ENCODE measurements at places on chromosomes 11 and 22.

DNA sequence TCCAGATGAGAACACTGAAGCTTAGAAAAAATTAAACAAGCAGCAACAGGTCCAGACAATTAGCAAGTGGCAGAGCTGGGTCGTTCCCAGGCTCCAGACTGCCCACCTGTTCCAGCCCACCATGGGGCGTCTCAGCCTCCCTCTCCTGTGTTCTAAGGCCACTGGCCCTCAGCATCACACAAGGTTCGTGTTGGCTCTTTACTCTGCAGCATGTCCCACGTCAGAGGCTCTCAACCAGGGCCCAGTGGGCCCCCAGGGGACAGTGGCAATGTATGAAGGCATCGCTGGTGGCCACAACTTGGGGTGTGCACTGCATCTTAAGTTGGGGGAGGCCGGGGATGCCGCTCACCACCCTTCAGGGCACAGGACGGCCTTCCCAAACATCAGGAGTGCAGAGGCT lies 6.2 kb downstream of the PDGFB start:
- no peak for DNase-seq

DNA sequence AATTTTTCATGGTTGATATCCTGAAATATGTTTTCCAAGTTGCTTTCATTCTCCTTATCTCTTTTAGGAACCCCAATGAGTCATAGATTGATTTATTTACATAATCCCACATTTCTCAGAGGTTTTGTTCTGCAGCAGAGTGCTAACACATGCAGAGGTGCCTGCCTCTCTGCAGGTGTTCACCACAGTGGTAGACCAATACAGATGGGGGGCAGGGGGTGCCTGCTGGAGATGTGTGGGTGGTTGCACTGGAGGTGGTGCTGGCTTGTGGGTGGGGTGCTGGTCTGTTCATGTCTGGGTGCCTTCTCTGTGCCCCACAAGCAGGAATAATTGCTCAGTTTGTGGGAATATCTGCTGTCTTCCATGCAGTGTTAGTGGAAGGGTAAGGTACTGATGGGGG lies 131.1 kb downstream of the JRKL start:
- DNase-seq, result no peak

DNA sequence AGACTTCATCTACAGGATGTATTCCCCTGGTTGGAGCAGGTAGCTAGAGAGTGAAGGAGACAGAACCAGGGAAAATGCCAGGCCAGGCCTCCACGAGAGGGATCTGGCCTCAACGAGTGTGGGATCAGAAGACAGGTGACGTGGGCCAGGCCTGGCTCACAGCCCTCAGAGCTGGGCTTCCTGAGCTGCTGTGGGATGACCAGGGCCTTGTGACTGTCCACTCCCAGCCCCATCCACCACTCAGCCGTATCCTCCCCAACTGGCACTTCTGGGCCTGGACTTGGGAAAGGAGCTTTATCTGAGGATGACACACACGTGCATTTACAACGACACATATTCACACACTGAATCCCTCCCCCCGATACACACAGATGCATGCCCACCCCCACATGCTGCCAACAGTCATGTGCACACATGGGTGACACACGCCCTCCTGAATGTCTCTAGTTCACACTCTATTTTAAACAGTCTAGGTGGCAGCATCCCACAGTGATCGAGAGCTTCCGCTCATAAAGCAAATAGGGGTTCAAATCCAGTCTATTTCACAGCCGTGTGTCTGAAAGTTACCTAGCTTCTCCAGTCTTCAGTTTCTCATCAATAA lies 93.1 kb downstream of the TP53I11 start:
- DNase-seq, result no peak

- DNase-seq, result no peak
Measured at GRCh38 chr11:5065027-5065426, 4.3 kb upstream of the OR52E1 start.

- DNase-seq, result no peak
Measured at GRCh38 chr11:88379130-88379529, 41.6 kb upstream of the CTSC start.

- no peak for DNase-seq
Measured at GRCh38 chr11:33690290-33691065, 10.1 kb downstream of the C11orf91 start.

DNA sequence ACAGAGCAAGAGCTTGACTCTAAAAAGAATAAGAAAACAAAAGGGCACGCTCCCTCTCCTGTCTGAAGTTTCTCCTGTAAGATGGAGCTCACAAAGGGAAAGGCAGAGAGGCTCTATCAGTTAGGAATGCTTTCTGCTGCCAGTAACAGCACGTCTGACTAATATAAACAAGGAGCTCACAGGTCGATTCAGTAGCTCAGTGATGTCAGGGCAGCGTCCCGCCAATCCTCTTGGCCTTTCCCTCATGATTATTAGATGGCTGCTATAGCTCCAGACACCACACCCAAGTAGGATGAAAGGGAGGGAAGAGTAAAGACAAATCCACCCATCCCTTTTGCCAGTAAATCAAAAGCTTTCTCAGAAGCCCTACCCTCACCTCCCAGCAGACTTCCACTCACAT lies 51.3 kb upstream of the HMGXB4 start:
- DNase-seq, result peak; percentile 27

GRCh38 chr11:65973439-65974110 lies 12.0 kb downstream of the SART1 start:
- DNase-seq, result no peak

DNA sequence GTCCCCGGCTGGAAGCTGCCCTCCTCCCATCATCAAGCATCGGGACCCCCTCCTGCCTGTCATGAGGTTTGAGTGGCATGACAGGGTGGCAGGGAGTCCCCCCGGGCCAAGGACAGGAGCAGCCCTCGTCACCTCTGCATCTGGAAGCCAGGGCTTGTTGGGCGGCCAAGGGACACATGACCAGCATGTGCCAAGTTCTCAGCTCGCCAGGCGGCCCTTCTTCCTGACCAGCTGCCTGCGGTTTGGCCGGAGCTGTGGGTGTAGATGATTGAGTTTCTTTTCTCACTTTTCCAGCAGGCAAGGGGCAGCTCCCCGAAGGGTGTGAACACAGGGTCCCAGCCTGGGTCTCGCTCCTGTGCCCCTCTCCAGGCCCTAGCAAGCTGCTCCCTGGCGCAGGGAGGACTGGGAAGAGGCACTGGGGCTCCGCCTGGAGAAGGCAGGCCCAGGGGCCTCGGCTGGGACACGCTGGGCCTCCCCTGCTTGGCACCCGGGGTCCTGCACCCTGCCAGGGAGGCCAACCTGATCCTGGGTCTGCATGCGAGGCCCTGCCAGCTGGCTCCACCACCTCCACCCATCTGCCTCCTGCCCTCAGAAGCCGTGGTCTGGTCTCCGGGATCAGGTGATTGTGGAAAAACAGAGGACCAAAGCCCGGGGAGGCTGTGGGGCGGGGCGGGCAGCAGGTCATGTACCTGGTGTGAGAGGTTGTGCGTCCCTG lies 13.4 kb downstream of the ARHGAP8 start:
- no peak for DNase-seq

DNA sequence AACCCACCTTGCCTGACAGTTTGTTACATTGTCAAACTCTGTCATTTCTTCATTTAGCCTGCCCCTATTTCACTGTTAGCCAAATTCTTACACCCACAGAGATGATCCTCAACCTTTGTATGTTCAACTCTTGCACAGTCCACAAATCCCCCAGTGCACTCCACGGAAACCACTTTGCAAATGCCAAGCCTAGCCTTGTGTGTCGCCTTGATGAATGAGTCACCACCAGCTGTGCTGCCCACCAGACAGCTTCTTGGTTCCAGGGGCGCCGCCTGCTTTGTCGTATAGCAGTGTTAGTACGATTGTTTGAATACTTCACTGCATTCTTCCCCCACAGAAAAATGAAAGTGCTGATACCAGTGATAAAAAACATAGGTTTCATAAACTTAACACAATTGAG lies 686.3 kb downstream of the NTM start:
- no peak for DNase-seq

DNA sequence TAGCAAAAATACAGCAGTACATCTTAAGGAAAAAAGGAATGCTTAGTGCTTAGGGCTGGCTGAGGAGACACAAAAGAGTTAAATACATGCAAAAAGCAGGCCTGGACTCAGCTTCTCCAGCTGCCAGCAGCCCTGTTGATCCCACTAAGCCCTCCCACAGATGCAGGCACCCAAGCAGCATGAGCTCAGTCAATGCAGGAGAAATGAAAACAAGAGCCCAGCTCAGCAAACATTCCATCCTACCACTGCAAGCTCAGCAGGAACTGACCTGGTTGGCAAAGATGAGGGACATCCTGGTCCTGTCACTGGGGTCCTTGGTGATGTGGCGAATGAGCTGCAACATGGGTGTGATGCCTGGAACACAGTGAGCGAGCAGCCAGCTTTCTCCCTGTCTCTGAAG lies 5.8 kb downstream of the CYB5R2 start:
- DNase-seq, result no peak

DNA sequence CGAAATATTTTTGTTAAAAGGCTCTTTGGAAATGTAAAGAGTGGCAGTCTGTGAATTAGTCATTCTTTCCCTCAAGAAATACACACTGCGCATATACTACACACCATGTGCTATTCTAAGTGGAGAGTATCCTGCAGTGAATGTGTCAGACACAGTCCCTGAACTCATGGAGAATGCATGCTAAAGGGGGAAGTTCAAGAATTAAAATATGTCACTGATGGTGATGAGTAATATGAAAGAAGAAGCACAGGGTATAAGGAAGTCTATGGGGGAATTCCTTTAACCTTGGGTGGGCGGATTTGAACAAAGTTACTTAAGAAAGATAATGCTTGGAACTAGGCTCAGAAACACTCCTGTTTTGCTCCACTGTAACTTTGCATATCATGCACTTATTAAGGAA lies 153.0 kb downstream of the LRRC4C start:
- no peak for DNase-seq

DNA sequence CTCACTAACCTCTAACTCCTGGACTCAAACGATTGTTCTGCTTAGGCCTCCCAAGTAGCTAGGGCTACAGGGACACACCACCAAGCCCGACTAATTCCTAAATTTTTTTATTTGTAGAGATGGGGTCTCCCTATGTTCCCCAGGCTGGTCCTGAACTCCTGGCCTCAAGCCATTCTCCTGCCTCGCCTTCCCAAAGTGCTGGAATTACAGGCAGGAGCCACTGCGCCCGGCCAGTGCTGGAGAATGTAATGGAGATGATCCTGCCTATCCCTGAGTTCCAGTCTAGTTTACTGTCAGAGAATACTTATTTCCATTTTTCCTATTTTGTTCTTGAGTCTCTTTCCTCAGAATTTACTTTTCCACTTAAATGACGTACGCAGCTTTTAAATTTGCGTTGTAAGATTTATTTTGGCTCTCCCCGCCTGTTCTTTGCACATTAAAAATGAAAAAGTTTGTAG lies at the start of gene CHEK1:
Gene CHEK1 (plus strand): TSS at position 408 of the 458 bp plus-strand sequence. CDS start 1,606 bp downstream, outside the sequence.
- no peak for DNase-seq

GRCh38 chr11:112983887-112984286 lies 22.7 kb downstream of the NCAM1 start:
- no peak for DNase-seq

DNA sequence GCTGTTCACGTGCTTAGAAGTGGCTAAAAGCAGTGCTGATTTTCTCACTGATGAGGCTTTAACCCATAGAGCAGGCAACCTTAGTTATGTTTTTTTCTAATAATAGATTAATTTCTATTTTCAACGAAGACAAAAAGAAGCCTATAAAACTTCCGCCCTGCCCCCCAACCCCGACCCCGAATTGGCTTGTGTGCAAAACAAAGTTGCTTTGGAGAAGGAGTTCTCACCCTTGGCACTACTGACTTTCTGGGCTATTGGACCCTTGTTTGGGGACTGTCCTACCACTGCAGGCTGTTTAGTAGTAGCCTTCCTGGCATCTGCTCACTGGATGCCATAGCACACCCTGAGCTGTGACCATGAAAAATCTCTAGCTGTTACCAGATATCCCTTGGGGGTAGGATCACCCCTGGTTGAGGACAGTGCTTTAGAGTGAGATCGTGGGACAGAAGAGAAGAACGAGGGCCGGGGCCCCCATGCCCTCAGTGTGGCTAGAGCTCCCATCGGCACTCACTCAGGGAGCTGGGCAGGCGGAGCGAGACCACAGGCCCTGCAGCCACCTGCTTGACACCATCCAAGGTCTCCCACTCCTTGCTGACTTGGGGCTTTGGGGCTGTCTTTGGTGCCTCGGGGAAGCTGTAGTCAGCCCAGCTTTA lies 16.9 kb downstream of the SLC37A2 start:
- DNase-seq, result no peak

DNA sequence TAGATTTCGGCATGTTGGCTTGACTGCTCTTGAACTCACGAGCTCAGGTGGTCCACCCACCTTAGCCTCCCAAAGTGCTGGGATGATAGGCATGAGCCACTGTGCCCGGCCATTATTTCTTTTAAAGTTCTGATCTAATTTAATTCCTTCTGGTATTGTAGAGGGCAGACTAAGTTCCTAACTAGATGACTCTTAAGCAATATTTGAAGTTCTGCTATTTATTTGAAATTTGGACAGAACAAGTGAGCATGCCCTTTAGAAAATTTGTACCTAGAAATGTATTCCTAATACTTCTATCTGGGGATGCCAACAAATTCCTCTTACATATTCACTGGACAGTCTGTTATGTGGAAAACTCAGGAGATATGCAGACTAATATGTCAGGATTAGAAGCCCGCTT lies 746.4 kb downstream of the LRRC4C start:
- no peak for DNase-seq

- DNase-seq, result no peak
Measured at GRCh38 chr22:30881361-30882183, 87.0 kb downstream of the MORC2 start.

DNA sequence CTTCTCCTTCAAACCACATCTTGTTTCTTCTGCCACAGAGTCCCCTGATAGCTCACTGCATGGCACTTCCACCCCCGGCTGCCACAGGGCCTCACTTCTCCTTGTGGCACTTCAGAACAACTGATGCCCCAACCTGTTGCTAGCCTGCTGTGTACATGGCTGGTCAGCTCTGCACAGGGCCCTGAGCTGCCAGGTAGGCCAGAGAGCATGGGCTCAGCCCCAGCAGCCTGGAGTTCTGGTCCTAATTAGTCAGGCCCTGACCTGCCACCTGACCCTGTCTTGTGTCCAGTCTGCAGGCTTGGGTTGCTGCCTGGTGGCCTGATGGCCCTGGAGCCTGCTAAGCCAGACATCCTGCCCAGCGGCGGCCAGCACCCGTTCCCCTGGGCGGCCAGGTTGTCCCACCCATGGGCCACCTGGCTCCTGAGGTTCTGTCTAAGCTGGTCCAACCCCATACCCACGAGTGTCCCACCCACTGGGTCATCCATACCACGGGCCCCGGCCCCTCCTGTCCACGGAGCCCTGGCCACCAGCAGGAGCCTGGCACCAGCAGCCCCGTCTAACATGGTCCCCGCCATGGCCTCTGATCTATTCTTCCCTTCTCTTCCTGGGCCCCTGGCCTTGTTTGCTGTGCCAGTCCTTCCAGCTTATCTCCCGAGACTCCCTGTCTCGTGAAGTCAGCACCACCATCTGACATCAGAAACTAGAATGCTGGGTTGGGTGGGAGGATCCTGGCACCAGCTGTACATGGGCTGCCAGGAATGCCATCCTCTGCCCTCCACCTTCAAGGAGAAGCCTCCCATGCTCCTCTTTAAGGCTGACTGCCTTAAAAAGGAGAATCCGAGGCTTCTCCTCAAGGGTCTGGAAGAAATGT lies 3.1 kb upstream of the CERK start:
- DNase-seq, result no peak

- DNase-seq, result no peak
Measured at GRCh38 chr22:39559456-39560105, 11.0 kb upstream of the CACNA1I start.

- DNase-seq, result no peak
Measured at GRCh38 chr11:66080055-66080817, 10.2 kb downstream of the PACS1 start.

Measured in NCI-H2171 treated with DMSO at 0.1 percent for 48 hours (cell line).